ENCODE measurements at places on chromosomes 6 and 20. TPM values are rescaled to one million over a fixed set of nuclear protein-coding genes. Genes with fewer than 3 reads are reported as not detected.

GRCh38 chr6:135411339-135411738 is 86.2 kb downstream of the AHI1 start:
- no peak for DNase-seq

DNA sequence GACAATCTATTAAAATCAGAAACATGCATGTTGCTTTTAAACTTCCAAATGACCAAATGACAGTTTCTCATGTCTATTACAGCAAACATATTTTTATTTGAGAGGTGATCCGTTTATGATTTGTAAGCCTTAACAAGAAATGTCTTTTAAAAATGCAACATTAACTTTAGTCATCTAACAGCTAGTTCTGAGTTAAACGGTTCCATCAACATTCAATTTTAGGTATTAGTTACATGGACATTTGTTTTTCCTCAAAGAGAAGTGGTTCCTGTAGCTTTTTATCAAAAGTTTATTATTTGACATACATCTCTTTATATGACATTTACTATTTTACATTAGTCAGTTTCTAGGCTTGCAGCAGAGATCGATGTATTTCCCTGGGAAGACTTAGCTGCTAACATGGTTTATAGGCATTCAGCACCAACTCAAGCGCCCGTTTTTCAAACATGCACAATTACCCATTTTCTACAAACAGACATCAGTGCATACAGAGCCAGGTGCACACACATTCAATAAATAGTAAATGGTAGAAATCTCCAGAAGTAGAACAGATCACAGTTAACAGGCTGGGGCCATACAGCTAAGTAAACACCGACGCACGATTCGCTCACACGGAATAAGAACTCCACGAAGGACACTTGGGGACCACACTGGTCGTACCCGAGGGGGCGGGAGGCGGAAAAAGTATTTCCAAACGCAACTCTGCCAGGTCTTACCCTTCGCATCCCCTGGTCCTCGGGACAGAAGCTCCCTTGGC is 882 bp downstream of the CNR1 start:
- DNase-seq, result peak; percentile 23

DNA sequence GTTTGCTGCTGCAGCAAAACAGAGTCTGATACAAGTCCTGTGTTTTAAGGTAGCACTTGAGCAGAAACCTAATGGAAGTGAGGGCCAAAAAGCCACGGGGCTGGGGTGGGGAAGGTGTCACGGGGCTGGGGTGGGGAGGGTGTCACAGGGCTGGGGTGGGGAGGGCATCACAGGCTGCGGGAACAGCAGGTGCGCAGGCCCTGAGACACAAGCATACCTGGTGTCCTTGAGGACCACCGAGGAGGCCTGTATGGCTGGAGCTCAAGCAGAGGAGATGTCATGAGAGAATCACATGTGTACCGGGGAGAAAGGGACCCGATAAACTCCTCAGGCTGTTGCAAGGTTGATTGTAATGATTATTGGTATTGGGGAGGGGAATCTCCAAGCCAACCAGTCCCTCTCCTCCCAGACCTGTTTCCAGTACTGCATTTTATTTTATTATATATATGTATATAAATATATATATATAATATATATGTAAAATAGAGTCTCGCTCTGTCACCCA is 13.6 kb upstream of the SPO11 start:
- no peak for DNase-seq

GRCh38 chr6:4924661-4925271 is 79.1 kb downstream of the RPP40 start:
- DNase-seq, result peak; percentile 73

GRCh38 chr6:226516-227073 is 65.7 kb upstream of the DUSP22 start:
- DNase-seq, result no peak

- no peak for DNase-seq
Observed at GRCh38 chr6:160063771-160064413, 57.7 kb upstream of the SLC22A1 start.

GRCh38 chr6:168037242-168037641 is 39.8 kb downstream of the KIF25 start:
- DNase-seq, result no peak

GRCh38 chr6:6008648-6009421 is 2.1 kb upstream of the NRN1 start:
- no peak for DNase-seq

DNA sequence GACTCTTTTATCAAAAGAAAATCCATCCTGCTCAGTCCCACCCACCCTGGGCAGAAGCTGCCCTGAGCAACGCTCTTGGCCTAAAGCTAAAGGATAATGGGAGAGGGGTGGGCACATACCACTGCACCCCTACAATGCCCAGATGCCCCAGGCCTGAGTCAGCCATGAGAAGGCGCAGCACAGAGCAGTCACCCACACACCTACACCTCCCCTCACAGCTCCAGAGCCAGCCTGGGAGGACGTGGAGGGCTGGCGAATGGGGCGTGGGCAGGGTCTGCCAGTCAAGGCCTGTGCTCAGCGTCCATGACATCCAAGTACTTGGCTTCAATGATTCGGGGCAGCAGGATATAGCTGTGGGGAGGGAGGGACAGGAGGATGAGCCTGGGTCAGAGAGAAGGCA is 11.5 kb downstream of the SLC4A11 start:
- no peak for DNase-seq

GRCh38 chr6:43966374-43966658 is 160.9 kb downstream of the MRPL14 start:
- no peak for DNase-seq

DPPA5 gene
- not detected for total RNA-seq

DNA sequence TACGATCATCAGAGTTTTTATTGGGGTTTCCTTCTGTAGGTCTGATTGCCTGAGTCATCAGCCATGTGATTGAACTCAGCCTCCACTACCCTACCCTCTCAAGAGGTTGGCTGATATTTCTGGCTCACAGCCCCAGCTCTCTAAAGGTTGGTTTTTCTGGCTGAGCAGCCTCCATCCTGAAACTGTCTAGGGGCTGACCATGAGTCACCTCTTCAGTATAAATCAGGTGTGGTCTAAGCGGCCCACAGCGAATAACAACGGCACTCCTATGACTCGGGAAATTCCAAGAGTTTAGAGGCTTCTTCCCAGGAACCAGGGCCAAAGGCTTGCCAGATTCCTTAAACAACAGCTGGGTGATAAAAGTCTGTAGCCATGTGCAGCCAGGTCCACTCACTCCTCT is 115.5 kb downstream of the SOD2 start:
- DNase-seq, result no peak

- no peak for DNase-seq
Observed at GRCh38 chr20:5612581-5613301, 137.5 kb upstream of the SHLD1 start.

CTCFL gene
- total RNA-seq, result not detected

GRCh38 chr6:121335087-121336008 is 1.1 kb upstream of the TBC1D32 start:
- no peak for DNase-seq

FOXA2 gene
- total RNA-seq, result not detected

GRCh38 chr20:63090052-63090451 is 83.3 kb upstream of the BHLHE23 start:
- no peak for DNase-seq

OPRM1 gene
- total RNA-seq, result under 0.01 TPM

GRCh38 chr6:120378582-120379220 is 955.6 kb downstream of the TBC1D32 start:
- no peak for DNase-seq

GRCh38 chr6:163583558-163583957 is 169.0 kb downstream of the QKI start:
- DNase-seq, result no peak

GRCh38 chr6:29919506-29920445 is 22.6 kb upstream of the HLA-A start:
- no peak for DNase-seq

DNA sequence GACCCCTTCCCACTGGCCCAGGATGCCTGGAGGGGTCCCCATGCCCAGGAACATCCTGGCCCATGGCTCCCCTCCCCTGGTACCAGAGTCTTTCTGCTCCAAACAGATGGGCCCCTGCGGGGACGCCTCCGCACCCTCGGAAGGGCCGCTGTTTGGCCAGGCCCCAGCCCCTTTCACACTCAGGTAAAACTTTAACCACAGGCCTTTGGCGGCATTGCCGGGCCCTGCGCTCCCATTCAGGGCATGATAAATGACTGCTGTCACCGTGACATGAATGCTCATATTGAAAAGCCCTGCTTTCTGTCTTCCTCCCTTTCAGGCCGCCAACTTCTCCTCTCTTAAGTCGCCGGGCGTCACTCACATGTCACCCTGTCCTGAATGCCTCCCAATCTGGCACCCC is 141.5 kb upstream of the TOP1 start:
- DNase-seq, result peak; percentile 40

Measured in hematopoietic multipotent progenitor cell (in vitro differentiated cells).